ENCODE measurements at places on chromosomes 2 and 18. TPM values are rescaled to one million over a fixed set of nuclear protein-coding genes. Genes with fewer than 3 reads are reported as not detected.

GRCh38 chr2:23803264-23803964 is 123.5 kb downstream of the ATAD2B start:
- ATAC-seq, result no peak

DNA sequence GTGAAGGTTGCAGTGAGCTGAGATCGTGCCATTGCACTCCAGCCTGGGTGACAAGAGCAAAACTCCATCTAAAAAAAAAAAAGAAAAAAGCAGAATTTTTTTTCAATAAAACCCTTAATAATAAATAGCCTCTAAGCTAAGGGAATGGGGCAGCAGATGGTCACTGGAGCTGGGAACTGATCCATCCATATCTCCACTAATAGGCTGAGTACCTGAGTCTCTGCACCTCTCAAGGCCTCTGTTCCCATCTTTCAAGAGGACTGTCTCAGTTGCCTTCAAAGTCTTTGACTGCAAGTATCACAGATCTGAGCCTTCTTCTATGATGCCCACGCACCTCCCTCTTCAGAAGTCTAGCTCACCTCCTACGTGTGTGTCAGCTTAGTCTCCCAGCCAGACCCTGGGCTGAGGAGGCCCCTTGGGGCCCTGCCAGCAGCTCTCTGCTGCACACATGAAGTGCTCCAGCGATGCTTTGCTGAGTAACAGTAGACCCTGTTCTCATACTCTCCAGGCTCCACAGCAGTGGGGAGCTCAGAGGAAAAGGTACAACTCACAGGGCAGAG is 32.9 kb downstream of the ST8SIA5 start:
- ATAC-seq, result no peak

Gene CSRNP3
- total RNA-seq, result 0.81 TPM

- no peak for ATAC-seq
Observed at GRCh38 chr2:75667884-75668283, 21.3 kb downstream of the MRPL19 start.

Gene ADD2
- 4.4 TPM for total RNA-seq

GRCh38 chr18:63397349-63397748 is 24.9 kb downstream of the VPS4B start:
- ATAC-seq, result no peak

DNA sequence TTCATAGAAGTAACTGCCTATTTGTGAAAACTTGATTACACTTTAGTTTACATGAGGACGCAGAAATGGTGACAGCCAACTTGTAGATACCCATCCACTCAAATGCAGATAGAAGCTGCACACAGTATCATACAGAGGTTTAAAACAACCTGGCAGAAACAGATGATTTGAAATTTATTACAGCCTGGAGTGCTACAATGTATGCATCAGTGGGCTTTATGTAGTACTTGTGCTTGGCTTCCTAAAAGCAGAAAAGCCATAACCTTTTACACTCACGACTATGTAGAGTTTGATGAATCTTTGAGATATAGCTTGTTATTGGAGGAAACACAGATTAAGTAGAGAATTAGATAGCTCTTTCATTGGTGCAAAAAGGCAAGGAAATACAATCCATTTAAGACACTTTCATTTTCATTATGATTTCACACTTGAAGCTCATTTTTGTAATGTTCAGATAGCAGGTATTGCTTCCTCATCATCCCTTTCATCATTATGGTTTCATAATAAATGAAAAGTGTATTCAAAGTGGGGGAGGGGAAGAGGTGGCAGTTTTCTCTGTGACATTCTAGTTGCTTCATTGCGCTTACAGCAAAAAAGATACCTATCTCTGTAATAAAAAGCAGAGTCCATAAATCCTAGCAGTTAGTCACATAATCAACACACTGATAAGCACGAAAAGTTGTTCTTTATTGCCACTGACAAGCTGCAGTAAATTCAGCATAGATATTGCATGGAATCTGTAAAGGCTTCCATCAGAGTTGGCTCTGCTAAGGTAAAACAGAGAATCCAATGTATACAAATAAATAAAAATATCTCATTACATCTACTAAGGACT is 789.8 kb upstream of the FSHR start:
- no peak for ATAC-seq

Gene DTYMK
- total RNA-seq, result 18.7 TPM

GRCh38 chr2:30792521-30792920 is 14.7 kb downstream of the CAPN13 start:
- ATAC-seq, result no peak

GRCh38 chr2:73827018-73827417 is 1.7 kb upstream of the STAMBP start:
- no peak for ATAC-seq

Gene PFN4
- not detected for total RNA-seq

- no peak for ATAC-seq
Observed at GRCh38 chr18:8720141-8720540, 14.8 kb downstream of the MTCL1 start.

DNA sequence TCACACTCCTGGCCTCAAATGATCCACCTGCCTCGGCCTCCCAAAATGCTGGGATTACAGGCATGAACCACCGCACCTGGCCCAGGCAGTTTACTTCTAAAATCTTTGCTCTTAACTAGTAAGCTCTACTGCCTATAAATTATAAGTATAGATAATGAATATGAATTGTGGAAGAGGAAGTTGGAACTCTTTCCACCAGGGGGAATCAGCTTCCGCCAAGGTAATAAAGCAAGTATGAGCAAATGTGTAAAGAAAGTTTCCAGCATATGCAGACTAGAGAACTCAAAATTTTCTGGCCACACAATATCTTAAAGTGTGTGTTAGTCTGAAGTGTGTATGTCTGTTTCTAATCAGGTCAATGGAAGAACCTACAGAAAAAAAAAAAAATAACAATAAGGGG is 68.1 kb downstream of the RMDN2 start:
- no peak for ATAC-seq

DNA sequence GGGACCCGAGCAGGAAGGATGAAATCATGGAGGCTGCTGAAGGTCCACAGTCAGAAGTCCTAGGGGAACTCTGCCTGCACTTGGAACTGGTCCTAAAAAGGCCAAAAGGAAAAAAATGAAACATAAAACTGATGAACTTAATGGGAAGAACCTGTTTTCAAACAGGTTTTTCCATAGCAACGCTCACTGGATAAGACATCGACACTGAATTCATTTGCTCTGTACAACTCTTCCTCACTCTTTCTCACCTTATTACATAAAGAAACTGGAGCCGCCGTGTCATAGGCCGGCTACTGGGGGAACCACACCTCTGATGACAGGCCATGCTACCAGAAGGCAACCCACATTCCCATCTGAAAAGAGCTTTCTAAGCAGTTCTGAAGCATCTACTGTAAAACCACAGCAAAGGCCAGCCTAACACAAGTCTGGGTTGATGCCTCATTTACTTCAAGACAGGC is 83.6 kb downstream of the FARSB start:
- peak; percentile 11 for ATAC-seq

Gene TLX2
- total RNA-seq, result not detected

Gene CNTNAP5
- total RNA-seq, result not detected

DNA sequence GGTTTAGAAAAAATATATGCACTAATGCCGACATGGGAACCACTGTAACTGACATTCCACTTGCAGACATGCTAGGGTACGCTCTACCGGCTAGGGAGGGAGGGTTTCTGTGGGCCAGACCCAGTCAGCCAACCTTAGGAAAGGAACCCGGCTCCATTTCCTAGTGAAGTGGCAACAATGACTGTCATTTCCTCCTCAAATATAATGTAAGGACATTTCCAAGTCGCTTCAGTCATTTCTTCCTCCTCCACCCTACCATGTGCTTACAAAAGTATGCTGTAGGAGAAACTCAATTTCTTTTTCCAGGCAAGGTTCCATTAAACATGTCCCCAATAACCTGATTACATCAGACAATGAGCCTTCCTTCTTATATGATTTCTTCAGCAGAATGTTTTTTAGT is 64.3 kb upstream of the PSMD14 start:
- no peak for ATAC-seq

Gene SPDYA
- total RNA-seq, result 2.7 TPM

Gene WDR43
- total RNA-seq, result 38.6 TPM

GRCh38 chr18:61031626-61032025 is 301.6 kb upstream of the CDH20 start:
- ATAC-seq, result no peak

DNA sequence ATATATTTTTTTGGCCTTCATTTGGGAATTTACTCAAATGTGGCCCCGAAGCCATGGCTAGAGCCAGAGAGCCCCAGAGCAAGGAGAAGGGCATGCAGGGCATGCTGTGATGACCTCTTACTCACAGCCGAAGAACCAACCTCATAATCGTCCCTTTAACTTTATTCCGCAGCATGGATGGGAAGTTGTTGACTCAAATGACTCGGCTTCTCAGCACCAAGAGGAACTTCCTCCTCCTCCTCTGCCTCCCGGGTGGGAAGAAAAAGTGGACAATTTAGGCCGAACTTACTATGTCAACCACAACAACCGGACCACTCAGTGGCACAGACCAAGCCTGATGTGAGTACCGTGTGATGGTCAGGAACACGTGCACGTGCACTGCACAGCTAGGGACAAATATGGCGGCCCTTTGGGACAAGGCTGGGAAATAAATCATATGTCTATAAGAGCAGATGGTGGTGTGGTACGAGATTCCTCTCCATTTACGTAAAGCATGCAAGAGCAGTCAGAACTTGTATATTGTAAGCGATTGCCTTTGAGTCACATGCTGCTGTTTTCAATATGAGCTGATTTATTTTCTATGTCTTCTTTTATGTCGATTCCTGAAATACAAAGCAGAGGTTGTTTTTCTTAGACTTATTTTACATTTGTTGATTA is 280.9 kb downstream of the NEDD4L start:
- ATAC-seq, result no peak

DNA sequence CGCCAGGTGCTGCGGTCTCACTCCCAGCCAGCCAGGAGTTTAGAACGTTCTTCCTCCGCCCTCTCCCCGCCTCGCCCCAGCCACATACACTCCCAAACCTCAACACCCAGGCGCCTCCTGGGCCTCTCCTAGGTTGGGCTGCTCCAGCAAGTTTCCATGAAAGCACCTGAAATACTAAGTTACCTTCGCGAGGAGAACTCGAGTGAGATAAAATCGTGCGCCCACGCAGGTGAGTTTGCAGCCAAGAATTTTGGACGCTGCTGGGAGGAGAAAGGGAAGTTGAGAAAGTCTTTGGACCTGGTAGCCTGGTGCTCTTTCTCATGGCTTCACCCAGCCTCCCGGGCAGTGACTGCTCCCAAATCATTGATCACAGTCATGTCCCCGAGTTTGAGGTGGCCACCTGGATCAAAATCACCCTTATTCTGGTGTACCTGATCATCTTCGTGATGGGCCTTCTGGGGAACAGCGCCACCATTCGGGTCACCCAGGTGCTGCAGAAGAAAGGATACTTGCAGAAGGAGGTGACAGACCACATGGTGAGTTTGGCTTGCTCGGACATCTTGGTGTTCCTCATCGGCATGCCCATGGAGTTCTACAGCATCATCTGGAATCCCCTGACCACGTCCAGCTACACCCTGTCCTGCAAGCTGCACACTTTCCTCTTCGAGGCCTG is at the start of gene GPR39:
Gene GPR39, plus strand, starts transcription at position 83 of the 673 bp plus-strand sequence.
- ATAC-seq, result no peak

DNA sequence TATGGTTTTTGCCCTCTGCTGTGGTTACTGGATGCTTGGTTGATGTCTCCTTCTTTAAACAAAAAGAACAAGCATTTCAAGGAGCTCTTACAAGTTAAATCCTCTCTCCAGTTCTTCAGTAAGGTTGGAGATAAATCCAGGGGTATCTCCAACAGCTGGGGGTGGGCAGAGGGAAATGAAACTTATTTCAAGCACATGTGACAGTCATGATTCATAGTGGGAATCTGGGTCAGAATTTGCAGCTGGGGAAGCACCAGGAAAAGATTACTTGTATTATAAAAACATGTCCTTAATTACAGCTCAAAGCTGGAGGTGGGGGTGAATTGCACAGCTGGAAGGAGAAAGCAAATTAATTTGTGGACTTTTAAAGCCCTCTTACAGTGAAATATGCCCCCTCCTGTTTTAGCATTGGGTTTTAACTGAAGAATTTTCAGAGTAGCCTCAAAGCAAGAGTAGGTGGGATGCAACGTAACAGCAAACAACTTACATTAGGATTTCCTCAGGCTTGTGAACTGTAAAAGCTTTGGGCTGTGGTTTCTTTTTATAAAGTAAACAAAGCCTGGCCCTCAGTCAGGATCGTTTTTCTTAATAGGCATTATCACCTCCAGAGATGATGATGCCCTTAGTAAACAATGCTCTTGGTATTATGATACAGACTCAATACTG is 596.4 kb downstream of the NYAP2 start:
- no peak for ATAC-seq

All from gastroesophageal sphincter (tissue), 4 donors.